Esophagus muscularis mucosa (tissue), 4 donors: ENCODE measurements at places on chromosomes 13 and 19. TPM values are rescaled to one million over a fixed set of nuclear protein-coding genes. Genes with fewer than 3 reads are reported as not detected.

GRCh38 chr13:45768656-45769479 lies 66.7 kb downstream of the CBY2 start:
- no peak overlapping the region for H3K4me3 ChIP-seq
- H3K4me1 ChIP-seq, result peaks cover 10% of the 10 kb centered on the region
- DNase-seq, result no peak

Gene CAPN12
- total RNA-seq, result 1.5 TPM

- no peak overlapping the region for H3K27ac ChIP-seq
- DNase-seq, result no peak
- H3K36me3 ChIP-seq, result no peaks in the 10 kb centered on the region
Observed at GRCh38 chr13:63124863-63125262, 1709.2 kb upstream of the PCDH20 start.

- no peak overlapping the region for H3K4me3 ChIP-seq
- H3K27me3 ChIP-seq, result no peaks in the 10 kb centered on the region
- H3K4me1 ChIP-seq, result no peaks in the 10 kb centered on the region
- H3K27ac ChIP-seq, result no peak overlapping the region
Observed at GRCh38 chr13:64332048-64332447, 2898.1 kb downstream of the PCDH9 start.

Gene CCDC70
- not detected for total RNA-seq

Gene SLC1A6
- total RNA-seq, result not detected

DNA sequence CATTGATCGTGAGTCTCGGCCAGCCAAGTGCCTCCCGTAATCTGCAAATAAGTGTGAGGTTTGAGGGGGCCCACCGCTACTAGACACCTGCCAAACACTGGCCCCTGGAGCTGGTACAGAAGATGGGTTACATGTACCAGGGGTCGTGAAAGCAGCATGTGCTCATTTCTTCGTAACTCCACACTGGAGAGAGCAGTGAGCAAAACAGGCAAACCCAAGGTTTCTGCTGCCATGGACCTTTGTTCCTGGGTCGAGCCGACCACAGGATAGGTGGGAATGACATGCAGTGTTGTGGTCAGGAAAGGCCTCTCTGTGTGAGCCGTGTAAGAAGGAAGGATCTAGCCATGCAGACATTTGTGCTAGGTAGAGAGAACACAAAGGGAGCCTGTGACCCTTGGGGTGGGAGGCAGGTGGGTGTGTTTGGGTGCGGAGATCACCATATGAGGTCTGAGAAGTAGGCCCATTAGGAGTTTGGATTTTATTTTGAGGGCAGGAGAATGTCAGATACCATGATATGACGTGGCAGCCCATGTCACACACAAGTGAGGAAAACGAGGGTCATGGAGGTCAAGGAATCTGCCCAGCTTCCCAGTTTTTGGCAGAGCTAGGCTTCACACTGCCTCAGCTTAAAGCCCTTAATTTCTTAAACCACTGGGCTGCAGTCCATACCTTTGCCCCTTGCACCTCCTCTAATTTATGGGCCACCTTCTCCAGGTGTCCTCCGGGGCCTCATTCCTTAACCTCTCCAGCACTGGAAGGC lies 919 bp downstream of the GTF3A start:
- no peaks in the 10 kb centered on the region for H3K27me3 ChIP-seq
- peaks cover 43% of the 10 kb centered on the region for H3K4me1 ChIP-seq
- peaks cover 25% of the 10 kb centered on the region for H3K36me3 ChIP-seq
- no peak for DNase-seq
- peak overlapping the region; percentile 85 for H3K27ac ChIP-seq
- H3K4me3 ChIP-seq, result peak overlapping the region; percentile 88

GRCh38 chr13:23758798-23759527 lies 130.2 kb downstream of the MIPEP start:
- H3K27me3 ChIP-seq, result no peaks in the 10 kb centered on the region
- no peaks in the 10 kb centered on the region for H3K36me3 ChIP-seq
- no peak overlapping the region for H3K27ac ChIP-seq
- H3K4me3 ChIP-seq, result no peak overlapping the region
- no peak for DNase-seq

Gene OR7D2
- 0.17 TPM for total RNA-seq

DNA sequence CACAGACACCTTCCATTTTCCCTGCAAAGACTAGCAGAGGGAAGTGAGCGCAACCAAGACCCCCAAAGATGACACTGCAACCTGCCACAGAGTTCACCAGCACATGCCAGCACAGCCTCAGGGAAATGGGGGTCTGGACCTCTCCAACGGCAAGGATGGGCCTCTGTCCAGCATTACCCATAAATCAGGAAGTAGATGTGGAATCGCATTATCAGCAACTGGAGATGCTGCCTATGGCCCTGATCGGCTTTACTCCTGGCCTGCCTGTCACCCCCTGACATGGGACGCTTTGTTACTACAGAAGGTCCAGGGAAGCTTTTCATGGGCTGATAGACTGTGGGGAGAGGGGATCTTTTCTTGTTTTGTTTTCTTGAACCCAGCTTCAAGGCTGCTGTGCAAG lies 41.4 kb upstream of the POU2F2 start:
- H3K36me3 ChIP-seq, result no peaks in the 10 kb centered on the region
- peaks cover 9% of the 10 kb centered on the region for H3K27me3 ChIP-seq
- DNase-seq, result no peak
- no peak overlapping the region for H3K27ac ChIP-seq

Gene ALOX5AP
- 18.1 TPM for total RNA-seq

DNA sequence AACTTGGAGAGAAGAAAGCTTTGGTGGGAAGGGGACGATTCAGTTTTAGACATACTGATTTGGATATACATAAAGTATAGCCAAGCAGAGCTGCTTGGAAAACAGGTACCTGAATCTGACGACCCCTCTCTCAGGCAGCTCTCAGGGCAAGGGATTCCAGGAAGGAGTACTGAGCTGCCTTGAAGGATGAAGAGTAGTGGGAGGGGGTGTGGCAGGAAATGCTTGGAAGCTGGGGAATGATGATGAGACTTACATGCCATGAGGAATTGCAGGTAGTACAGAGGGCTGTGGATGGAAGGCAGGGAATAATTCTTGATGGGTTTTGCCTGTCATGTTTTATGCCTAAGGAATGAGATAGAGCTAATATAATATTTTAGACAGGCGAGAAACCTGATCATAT lies 38.7 kb downstream of the HTR2A start:
- no peaks in the 10 kb centered on the region for H3K27me3 ChIP-seq
- H3K36me3 ChIP-seq, result no peaks in the 10 kb centered on the region
- no peak for DNase-seq
- H3K4me3 ChIP-seq, result no peak overlapping the region
- H3K4me1 ChIP-seq, result no peaks in the 10 kb centered on the region

DNA sequence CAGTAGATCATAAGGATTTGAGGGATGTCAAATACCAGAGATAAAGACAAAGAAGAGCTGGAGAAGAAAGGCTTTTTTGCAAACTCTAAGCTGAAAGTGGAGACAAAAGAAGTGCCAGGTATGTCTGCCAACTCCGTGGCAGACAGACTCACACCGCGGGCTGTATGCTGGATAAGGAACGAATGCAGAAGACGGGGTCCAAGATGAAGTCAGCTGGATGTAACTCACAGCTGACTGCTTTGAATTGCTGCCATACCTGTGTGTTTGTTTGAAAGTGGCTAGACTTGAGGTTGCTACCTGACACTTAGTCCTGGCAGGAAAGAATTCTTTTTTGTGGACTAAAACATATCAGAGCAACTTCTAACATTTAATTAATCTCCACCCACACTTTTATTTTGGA lies 398.8 kb downstream of the DLEU7 start:
- no peak overlapping the region for H3K27ac ChIP-seq
- H3K27me3 ChIP-seq, result no peaks in the 10 kb centered on the region
- no peaks in the 10 kb centered on the region for H3K4me1 ChIP-seq
- H3K4me3 ChIP-seq, result no peak overlapping the region

- H3K4me3 ChIP-seq, result no peak overlapping the region
- no peaks in the 10 kb centered on the region for H3K27me3 ChIP-seq
- peak; percentile 86 for DNase-seq
- H3K27ac ChIP-seq, result no peak overlapping the region
- no peaks in the 10 kb centered on the region for H3K36me3 ChIP-seq
- peaks cover 31% of the 10 kb centered on the region for H3K4me1 ChIP-seq
Observed at GRCh38 chr13:43608400-43609137, 178.2 kb downstream of the ENOX1 start.

Gene ZNF225
- total RNA-seq, result 6.2 TPM

GRCh38 chr13:104779311-104779993 lies 1713.2 kb upstream of the SLC10A2 start:
- H3K4me1 ChIP-seq, result no peaks in the 10 kb centered on the region
- H3K36me3 ChIP-seq, result no peaks in the 10 kb centered on the region
- no peaks in the 10 kb centered on the region for H3K27me3 ChIP-seq
- H3K4me3 ChIP-seq, result no peak overlapping the region

DNA sequence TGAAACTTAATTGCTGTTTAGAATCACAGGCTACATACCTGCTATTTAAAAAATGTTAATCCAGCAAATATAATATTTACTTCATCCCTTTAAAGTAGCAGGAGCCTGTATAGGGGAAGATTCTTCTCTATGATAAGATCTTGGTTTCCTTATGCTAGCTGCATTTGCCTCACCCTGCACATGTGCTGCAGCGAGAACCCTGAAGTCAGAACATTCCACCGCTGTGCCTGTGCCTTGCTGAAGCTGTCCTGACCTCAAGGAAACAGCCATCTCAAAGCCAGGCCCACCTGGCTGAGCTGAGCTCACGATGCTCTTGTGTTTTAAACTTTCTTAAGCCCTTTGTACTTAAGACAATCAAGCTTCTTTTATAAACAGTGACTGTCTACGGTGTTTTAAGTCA lies 355.0 kb upstream of the PCDH20 start:
- H3K27ac ChIP-seq, result no peak overlapping the region
- no peak for DNase-seq
- H3K4me1 ChIP-seq, result no peaks in the 10 kb centered on the region
- H3K36me3 ChIP-seq, result no peaks in the 10 kb centered on the region
- no peaks in the 10 kb centered on the region for H3K27me3 ChIP-seq

- H3K27ac ChIP-seq, result peak overlapping the region; percentile 67
- H3K4me1 ChIP-seq, result peaks cover 35% of the 10 kb centered on the region
Observed at GRCh38 chr19:5091018-5091683, 122.2 kb downstream of the KDM4B start.

DNA sequence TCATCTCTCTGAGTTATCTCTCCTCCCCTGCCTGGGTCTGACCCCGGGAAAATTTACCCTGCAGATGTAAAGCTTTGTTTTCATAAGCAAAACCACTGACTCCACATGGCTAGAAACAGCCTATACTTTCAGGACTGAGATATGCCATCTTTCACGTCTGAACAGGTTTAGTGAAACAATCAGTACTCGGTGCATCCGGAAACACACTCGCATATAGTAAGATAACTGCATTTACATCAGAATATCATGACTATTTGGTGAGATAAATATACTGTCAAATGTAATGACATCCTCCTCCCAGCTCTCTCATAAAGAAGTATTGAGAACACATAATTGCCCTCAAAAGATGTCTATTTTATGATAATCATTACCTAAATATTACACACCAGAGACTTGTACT lies 172.8 kb downstream of the EFNB2 start:
- H3K27me3 ChIP-seq, result no peaks in the 10 kb centered on the region
- no peak for DNase-seq
- H3K36me3 ChIP-seq, result no peaks in the 10 kb centered on the region
- H3K4me1 ChIP-seq, result no peaks in the 10 kb centered on the region
- H3K27ac ChIP-seq, result no peak overlapping the region

Gene LRRC63
- total RNA-seq, result not detected

Gene CERS4
- 21.0 TPM for total RNA-seq

DNA sequence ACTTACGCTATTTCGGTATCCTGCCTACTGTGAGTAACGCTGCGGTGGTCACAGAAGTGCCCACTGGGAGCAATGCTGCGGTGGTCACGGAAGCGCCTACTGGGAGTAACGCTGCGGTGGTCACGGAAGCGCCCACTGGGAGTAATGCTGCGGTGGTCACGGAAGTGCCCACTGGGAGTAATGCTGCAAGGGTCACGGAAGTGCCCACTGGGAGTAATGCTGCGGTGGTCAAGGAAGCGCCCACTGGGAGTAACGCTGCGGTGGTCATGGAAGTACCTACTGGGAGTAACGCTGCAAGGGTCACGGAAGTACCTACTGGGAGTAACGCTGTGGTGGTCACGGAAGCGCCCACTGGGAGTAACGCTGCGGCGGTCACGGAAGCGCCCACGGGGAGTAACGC lies 52.1 kb upstream of the SOX1 start:
- peak; percentile 94 for DNase-seq
- no peak overlapping the region for H3K4me3 ChIP-seq
- no peaks in the 10 kb centered on the region for H3K4me1 ChIP-seq
- no peaks in the 10 kb centered on the region for H3K36me3 ChIP-seq
- no peak overlapping the region for H3K27ac ChIP-seq

DNA sequence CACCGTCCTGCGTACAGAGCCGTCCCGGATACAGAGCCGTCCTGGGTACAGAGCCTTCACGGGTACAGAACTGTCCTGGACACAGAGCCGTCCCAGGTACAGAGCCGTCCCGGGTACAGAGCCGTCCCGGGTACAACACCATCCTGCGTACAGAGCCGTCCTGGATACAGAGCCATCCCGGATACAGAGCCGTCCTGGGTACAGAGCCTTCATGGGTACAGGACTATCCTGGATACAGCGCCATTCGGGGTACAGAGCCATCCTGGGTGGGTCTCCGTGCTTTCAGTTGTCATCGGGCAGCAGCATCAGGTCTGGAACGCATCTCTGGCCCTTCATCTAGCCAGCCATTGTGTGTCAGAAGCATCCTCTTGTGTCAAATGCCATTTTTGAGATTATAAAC lies 222.3 kb upstream of the SOX1 start:
- peak; percentile 24 for DNase-seq
- no peaks in the 10 kb centered on the region for H3K4me1 ChIP-seq
- no peaks in the 10 kb centered on the region for H3K36me3 ChIP-seq
- H3K27me3 ChIP-seq, result peaks cover 44% of the 10 kb centered on the region
- no peak overlapping the region for H3K27ac ChIP-seq

GRCh38 chr19:15696654-15697194 lies 23.8 kb downstream of the CYP4F12 start:
- H3K36me3 ChIP-seq, result peaks cover 10% of the 10 kb centered on the region
- DNase-seq, result no peak
- H3K4me1 ChIP-seq, result no peaks in the 10 kb centered on the region
- H3K27ac ChIP-seq, result no peak overlapping the region
- H3K27me3 ChIP-seq, result no peaks in the 10 kb centered on the region

DNA sequence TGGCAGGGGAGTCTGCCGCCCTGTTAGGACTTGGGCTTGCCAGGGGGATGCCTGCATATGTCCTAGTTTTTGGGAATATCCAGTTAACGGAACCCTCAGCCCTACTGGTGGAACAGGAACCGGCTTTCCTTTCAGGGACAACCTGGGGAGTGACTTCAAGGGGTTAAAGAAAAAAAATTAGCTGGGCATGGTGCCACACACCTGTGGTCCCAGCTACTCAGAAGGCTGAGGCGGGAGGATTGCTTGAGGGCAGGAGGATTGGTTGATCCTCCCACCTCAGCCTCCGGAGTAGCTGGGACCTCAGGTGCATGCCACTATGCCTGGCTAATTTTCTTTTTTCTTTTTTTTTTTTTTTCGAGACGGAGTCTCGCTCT lies 22.5 kb downstream of the LDLR start:
- DNase-seq, result no peak
- H3K27me3 ChIP-seq, result no peaks in the 10 kb centered on the region
- no peak overlapping the region for H3K4me3 ChIP-seq
- H3K36me3 ChIP-seq, result peaks cover 100% of the 10 kb centered on the region
- H3K4me1 ChIP-seq, result no peaks in the 10 kb centered on the region

Gene PSG5
- total RNA-seq, result not detected

Gene ZNF547
- 1.4 TPM for total RNA-seq

Gene FFAR3
- not detected for total RNA-seq

Gene ADGRE3
- not detected for total RNA-seq
